Right atrium auricular region (tissue), 2 donors: ENCODE measurements at places on chromosomes 3 and 15. TPM values are rescaled to one million over a fixed set of nuclear protein-coding genes. Genes with fewer than 3 reads are reported as not detected.

GRCh38 chr15:71338827-71339542 is 223.7 kb downstream of the THSD4 start:
- no peak for DNase-seq

- no peak for DNase-seq
Measured at GRCh38 chr3:154193000-154193615, 71.9 kb downstream of the ARHGEF26 start.

DNA sequence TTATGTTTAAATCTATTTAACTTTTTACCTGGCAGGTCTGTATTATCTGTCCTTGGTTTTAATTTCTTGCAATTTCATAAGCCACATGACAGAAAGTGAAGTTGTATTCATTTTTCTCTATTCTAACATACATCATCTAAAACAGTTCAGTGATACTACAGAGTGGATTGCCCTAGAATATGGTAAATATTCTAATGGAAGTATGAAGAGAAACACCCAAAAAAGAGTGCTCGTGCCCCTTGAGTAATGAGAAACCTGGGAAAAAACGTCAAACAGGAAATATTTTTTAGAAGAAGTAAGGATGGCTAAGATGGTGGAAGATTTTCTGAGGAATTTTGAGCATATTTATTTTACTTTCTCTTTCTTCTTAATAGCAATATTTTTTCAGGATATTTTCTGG is 261.1 kb upstream of the CBLB start:
- DNase-seq: no peak

DNA sequence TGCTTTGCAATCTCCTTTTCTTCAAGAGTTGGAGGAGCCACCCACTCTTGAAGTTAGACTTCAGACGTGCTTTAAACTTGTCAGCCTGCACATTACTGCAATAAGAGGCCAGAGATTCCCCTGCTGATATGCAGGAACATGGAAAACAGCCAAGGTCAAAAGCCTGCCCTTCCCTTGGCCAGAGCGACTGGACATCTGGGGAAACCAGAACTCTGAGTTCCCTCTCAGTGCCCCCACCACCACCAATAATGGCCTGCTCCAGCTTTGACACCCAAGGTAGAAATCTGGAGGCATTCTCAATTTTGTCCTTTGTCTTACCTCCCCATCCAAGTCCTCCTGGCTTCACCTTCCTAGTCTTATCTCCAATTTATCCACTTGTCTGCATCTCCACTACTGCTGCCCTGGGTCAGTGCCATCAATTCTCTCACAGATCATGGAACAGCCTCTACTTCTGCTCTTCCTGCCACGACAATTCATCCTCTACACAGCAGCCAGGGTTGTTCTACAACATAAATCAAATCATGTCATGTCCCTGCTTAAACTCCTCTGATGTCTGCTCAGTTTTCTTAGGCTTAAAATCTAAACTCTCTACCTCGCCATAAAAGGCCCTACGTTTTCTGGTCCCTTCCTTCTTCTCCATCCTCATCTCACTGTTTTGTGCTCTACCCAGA is 191.6 kb upstream of the WNT5A start:
- DNase-seq: no peak

DNA sequence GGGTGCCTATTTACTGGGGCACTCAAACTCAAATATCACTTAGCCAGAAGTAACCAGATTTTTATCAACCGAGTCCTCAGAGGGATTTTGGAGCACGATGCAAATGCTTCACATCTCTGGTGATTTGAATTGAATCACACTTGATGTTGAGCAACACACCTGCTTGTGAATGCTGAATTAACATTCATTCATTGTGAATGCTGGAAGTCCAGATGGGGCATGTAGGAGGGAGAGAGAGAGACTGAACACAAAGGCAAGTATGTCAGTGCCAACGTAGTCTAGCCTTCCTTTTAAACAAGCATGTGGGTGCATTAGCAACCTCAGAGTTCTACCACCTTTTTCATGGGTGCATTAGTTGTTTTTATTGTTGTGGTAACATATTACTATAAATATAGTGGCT is 156.2 kb downstream of the ADAMTSL3 start:
- no peak for DNase-seq

DNA sequence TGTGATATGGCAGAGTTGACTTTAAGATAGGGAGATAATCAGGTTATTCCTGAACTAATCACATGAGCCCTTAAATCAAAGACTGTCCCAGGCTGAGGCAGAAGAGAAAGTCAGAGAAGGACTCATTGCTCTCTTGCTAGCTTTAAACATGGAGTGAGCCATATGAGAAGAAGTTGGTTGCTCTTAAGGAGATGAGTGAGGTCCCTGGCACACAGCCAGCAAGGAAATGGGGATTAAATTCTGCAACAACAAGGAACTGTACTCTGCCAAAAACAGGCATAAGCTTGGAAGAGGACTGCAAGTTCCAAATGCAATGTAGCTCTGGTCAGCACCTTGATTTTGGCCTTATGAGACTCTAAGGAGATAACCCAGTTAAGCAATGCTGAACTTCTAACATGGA is 457.0 kb downstream of the PLOD2 start:
- no peak for DNase-seq

- no peak for DNase-seq
Measured at GRCh38 chr3:17187589-17188184, 302.9 kb downstream of the PLCL2 start.

DNA sequence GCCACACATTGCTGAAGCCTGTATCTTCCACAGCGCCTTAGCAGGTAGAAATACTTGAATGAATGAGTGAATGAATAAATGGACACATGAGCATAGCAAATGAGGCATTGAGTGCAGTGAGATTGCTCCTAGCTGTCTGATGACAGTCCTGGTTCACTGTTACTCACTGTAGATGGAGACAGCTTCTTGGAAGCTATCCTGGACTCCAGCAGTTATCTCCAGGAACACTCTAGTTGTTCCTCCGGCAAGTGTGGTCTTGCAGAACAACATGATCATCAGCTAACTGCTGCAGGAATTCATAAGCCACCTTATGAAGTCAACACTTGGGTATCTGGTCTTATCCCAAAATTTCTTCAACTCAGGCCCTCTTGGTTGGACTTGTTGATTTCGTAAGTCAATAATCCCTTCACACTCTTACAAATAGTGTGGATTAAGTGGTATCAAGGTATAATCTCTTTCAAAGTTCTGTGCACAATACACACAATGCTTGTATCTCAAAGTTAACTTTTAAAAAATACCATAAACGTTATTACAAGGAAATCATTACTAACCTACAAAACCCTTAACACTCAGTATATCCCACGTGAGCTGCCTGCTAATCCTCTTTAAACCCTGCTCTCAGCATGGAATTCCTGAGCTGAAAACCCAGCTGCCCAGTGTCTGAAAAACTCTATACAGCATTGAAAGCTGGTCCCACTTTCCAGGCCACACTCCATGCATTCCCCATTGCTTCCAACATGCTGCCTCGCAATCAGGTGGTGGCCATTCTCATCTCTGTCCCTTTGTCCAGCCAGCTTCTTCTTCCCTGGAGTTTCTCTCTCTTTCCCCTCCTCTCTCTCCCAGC is 14.4 kb upstream of the ZBTB38 start:
- DNase-seq: no peak

DNA sequence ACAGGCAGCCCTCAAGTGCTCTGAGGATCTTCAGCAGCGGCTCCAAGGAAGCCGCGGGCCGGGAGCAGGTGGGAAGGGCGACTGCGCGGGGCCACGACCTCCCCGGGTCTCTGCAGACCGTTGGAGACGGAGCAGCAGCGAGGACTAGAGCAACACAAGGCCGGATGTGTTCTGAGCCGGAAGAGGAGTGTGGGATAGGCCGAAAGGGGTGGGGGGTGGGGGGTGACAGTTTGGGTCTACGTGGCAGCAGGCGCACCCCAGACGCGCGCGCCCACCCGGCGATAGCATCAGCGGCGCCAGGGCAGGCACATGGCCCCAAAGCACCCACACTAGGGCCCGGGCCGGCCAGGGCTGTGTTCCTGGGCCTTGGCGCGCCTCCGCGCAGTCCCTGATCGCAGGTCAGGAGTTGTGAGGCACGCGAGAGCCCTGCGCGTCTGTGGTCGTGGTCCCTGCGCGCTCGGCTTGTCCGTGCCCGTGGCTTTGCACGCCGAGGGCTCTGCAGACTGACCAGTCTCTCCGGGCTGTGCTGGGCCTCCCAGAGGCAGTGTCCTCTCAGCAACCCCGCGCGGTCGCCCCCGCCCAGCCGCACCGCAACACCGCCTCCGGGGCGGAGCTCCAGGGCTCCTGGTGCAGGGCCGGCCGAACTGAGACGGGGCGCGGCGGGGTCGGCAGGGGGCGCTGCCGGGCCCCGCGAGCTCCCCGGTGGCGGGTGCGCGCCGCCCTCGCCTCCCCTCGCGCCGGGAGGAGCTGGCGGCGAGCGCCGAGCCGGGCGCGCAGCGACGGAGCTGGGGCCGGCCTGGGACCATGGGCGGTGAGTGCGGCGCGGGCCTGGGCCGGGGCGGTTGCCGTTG is at the start of gene PXYLP1:
Gene PXYLP1, plus strand, starts transcription at position 725 of the 851 bp plus-strand sequence. CDS start 28,351 bp downstream, outside the sequence.
- DNase-seq: peak; percentile 92

- peak; percentile 81 for DNase-seq
Measured at GRCh38 chr3:139538733-139539132, 809 bp downstream of the RBP1 start.

DNA sequence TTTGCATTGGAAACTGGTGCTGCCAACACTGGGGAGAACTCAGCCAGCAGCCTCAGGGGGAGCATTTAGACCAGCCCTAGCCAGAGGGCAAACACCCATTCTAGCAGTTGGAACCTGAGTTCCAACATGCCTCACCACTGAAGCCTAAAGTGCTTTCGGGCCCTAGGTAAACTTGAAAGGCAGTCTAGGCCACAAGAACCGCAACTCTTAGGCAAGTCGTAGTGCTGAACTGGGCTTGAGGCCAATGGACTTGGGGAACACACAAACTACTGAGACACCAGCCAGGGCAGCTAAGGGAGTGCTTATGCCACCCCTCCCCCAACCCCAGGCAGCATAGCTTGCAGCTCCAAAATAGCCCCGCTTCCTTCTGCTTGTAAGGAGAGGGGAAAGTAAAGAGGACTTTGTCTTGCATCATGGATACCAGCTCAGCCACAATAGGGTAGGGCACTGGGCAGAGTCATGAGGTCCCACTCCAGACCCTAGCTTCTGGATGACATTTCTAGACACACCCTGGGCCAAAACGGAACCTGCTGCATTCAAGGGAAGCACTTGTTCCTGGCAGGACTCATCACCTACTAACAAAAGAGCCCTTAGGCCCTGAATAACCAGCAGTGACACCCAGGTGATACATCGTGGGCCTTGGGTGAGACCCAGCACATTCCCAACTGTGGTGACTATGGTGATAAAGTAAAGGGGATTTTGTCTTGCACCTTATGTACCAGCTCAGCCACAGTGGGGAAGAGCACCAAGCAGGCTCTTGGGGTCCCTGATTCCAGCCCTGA is 37.3 kb upstream of the TEX9 start:
- DNase-seq: no peak

The LDHAL6B gene
- total RNA-seq: not detected

The LMCD1 gene
- 73.5 TPM for total RNA-seq

The PATL2 gene
- total RNA-seq: 0.75 TPM

The TP63 gene
- total RNA-seq: 0.30 TPM

The PLA2G4F gene
- 3.0 TPM for total RNA-seq
